ENCODE measurements at places on chromosomes 3 and 15.

GRCh38 chr3:76965122-76965725 is 74.7 kb upstream of the ROBO2 start:
- DNase-seq: no peak

DNA sequence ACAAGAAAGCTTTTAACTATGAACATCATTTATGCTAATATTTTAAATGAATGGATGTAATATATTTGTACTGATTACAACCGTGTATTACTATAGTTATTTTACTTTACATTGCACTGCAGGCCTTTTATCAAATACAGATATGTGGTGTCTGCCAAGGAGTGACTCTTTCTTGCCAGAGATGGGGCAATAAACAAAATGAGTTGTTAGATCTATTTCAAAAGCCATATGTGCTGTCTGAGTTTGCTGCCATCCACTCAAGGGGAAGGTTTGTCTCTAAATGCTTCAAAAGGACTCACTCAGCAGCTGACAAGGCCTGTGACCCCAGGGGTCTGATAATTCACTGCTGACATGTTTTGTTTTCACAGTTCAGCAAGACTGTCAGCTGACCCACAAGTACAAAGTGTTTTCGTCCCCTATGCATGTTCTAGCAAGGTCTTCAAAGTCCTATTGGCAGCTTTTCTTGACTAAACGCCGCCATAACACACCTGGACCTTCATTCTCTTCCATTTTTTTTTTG is 41.3 kb upstream of the ZBED2 start:
- DNase-seq: no peak

DNA sequence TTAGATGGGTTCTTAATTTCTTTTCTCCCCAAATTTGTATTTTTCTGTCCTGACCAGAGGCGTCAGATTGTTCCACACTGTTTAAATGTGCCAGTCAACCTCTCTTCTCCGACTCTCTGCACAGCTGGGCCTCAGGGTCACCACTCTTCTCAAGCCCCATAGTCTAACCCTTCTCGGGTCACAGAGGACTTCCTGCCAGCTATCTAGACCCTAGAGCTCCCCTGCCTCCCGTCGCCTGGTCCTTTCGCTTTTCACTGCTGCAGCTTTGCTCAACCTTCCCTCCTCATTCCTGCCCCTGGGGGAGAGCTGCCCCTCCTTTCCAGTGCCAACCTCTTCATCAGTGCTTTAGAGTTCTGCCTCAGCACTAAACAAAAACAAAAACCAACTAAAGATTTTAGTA is 151.7 kb downstream of the ATG7 start:
- no peak for DNase-seq

DNA sequence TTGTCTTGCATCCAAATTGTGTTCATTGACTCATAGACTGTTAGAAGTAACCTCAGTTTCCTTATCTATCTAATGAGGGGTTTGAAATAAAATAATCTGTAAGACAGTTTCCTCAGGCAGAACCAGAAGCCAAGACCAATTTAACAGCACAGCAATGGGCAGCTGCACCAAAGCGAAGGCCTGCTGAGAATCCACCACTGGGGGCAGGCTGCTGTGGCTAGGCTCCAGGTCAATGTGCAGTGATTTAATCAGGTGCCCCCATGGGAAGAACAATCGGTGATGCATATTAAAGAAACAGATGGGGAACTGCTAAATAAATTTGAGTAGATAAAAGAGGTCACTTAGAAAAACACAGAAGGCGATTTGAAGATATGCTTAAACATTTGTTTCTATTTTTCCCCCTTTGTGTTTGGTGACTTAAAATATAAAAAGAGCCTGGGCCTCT is 28.0 kb upstream of the TMOD3 start:
- DNase-seq: peak; percentile 18

DNA sequence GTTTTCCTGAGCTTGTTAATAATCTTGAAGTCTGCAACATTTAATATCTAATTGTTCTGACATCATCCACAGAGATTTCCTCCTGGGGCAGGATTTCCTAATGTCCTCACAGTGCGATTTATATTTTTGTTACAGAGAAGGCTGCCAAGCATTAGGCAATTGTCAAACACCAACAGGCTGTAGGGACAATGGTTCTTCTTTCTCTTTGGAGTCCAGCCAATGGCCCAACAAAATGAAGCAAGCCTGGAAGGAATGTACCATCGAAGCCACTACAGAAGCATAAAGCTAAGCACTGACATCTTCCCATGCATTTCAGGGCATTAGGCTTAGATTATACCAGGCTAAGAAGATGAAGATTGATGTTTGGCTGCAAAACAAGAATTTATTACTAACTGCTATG is 173.0 kb upstream of the FRMD4B start:
- DNase-seq: no peak

DNA sequence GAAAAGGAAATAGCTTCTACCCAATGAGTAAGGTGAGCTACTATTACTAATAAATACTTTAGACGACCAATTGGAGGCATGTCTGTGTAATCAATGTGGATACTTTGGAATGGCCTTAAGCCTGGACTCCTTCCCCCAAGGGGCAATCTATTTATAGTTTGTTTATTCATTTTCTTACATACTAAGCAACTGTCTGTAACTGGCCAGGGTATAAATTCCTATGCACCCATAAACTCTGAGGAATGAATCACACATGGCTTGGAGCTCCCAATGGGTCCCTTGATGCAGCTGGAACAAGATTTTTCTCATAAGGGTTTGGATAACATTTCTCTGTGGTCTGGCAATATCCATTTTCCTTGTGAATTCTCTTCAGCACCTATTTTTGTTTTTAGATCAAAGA is 506.8 kb downstream of the EDEM1 start:
- DNase-seq: no peak

Measured in AG08395 (cell line).